Activated CD4-positive, alpha-beta memory T cell treated with anti-CD3 and anti-CD28 coated beads, Interleukin-2, amount 10 ng/mL, durations not matched to agents 7 days and 5 days (primary cell): ENCODE measurements at places on chromosomes 2 and 18. TPM values are rescaled to one million over a fixed set of nuclear protein-coding genes. Genes with fewer than 3 reads are reported as not detected.

CNNM3 gene
- 26.6 TPM for total RNA-seq

LHCGR gene
- not detected for total RNA-seq

SSB gene
- total RNA-seq = 85.4 TPM

RPRM gene
- total RNA-seq = not detected

ZNF385B gene
- not detected for total RNA-seq

CNTNAP5 gene
- not detected for total RNA-seq

- DNase-seq = no peak
These were observed 489.1 kb upstream of the SMIM21 start for GRCh38 chr18:75916624-75916982.

GRCh38 chr18:41871229-41872000, 83.6 kb upstream of the PIK3C3 start:
- no peak for DNase-seq

- DNase-seq = no peak
These were observed 131.2 kb upstream of the ERBB4 start for GRCh38 chr2:212669761-212670160.

DNA sequence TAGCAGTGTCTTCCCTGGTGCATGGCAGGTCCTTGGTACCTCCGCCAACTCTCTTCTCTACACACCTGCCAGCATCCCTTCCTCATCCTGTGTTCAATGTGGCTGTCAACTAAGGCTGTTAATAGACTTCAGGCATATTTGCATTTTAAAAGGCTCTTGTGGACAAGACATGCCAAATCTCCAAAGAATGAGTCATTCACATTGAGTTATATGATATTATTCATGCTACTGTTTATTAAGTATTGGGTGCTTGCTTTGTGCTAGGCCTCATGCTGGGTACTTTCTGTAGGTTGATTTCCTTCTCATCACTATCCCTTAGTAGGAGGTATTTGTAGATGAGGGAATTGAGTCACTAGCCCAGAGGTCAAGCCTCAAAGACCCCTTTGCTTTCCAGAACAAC, 5.2 kb downstream of the MYO1B start:
- DNase-seq = no peak

DNA sequence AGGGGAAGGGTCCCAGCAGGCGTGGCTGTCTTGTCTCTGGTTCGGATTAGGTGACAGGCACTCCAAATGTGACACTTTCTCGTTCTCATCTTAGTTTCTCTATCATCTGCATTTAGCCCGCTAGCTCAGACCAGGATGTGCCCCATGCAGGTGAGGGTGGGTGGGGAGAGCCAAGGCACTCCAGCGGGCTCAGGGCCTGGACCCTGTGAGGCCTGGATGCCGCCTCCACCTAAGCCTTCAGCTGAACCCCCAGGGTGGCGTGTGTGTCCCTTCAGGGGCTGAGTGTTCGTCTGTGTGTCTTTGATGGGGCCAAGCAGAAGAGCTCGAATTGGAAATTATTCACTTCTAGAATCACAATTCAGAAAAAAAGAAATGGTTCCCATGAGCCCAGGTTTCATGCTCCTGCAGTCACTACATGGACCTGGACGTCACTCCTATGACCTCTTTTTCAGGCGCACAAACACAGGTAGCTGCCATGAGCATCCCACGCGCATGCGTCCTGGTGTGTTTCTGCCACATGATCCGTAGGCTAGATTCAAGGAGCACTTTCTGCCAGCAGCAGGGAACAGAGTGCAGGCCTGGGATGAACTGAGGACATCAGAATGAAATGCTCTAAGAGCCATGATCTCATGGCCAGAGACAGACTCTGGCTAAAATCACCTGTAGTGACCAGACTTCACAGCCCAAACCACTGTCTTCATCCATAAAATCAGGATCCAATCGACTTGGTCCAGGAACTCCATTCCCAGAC, 25.8 kb downstream of the CIDEA start:
- no peak for DNase-seq

- DNase-seq = no peak
These were observed 156.0 kb downstream of the SLC4A3 start for GRCh38 chr2:219783359-219783975.

GRCh38 chr2:222891890-222892289, 31.1 kb downstream of the ACSL3 start:
- DNase-seq = no peak

- DNase-seq = no peak
These were observed 562.6 kb downstream of the ZEB2 start for GRCh38 chr2:143957321-143957720.

GRCh38 chr2:130810490-130810889, 26.2 kb upstream of the ARHGEF4 start:
- no peak for DNase-seq

DNA sequence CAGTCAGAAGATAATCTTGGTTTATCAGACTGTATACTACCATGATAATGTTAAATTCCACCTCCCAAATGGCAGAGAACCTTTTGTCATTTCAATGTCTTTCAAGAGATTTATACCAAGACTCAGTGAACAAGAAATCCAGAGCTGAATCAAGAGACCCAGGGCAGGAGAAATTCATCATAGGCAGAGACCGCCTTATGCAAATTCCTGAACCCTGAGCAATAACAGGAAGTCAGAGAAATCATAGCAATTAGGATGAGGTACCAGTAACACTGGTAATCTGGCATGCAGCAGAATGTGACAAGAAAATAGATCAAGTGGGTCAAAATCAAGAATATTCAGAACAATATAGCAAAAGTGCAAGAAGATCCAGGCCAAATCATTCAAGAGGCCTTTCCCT, 412.4 kb upstream of the LRATD1 start:
- DNase-seq = no peak

DNA sequence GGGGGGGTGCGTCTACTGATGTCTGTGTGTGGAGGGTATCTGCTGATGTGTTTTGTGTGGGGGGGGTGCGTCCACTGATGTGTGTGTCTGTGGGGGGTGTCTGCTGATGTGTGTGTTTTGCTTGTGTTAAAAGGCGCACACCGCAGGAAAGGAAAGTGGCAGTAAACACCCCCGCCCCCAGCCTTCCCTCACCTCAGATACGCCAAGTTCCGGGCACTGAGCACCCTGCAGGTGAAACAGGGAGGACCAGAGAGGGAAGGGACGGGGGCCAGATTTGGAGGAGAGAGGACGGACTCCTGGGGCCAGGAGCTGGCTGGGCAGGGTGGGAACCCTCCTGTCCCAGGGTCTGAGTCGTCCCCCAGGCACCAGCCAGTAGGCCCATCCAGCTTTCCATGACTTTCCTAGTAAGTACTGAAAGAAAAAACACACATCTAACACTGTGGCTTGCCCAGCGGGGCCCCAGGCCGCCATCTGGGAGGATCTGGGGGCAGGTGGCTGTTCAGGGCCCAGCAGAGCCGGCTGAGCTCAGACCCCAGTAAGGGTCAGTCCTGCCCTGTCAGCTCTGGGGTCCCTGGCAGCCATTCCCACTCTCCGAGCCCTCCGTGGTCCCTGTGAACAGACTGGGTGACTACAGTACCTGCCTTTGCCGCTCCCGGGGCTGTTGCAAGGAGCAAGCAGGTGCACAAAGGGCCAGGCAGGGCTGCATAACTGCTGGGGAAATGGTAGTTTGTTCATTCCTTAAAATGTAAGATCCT, 126.9 kb downstream of the NFATC1 start:
- DNase-seq = peak; percentile 69

GRCh38 chr2:50594233-50594632, 437.7 kb downstream of the NRXN1 start:
- no peak for DNase-seq

GRCh38 chr2:208929139-208929864, 494.5 kb upstream of the MAP2 start:
- no peak for DNase-seq

GRCh38 chr2:32688541-32688940, 60.7 kb downstream of the TTC27 start:
- DNase-seq = no peak

DNA sequence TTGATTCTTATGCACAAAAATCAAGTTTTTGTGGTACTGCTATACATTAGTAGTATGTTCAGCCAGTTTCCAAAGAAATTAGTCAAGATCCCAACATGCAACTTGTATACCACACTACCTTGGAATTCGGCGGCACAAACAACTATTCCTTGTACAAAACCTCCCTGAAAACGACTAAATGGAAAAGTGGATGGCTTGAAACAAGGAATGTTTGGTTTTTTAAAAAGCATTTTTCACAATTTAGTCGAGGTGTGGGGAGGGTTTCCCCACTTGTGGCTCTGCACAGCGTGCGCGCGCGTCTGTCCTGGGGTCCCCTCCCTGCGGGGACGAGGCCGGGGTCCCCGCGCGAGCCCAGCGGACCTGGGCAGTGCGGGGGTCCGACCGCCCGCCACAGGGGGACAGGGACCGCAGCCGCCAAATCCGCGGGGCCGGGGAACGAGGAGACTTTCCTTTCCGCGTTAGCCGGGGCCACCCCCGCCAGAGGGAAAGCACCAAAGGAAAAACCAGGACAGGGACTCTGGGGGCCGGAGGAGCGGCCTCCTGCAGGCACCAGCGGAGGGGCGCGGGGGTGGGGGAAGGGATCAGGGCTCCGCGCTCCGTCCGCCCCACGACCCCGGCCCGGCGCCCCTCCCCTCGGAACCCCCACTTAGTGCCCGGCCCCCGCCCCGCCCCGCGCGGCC, 534 bp upstream of the SOCS6 start:
- no peak for DNase-seq

GRCh38 chr2:159677654-159678053, 34.7 kb upstream of the MARCHF7 start:
- DNase-seq = no peak

DNA sequence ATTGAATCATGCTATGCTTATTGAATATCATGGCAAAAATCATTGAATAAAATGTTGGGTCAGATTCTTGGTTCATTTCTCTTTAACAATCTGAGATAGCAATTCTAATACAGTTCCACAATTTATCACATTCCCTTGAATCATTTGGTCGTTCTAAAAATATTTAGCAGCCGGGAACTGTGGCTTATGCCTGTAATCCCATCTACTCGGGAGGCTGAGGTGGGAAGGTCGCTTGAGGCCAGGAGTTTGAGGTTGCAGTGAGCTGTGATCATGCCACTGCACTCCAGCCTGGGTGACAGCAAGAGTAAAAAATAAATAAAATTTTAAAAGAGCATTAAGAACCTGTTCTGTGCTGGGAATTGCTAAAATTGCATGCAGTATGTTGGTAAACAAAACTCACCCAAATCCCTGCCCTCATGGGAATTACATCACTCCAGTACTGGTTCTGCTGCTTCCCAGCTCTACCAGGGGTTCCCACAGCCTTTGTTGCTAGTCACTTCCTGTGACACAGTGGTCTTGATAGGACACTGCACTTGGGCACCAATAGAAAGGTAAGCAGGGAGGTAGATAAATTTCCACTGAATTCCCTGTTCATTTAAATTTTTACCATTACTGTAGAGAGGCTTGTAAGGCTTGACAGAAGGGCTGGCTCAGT, 200.4 kb downstream of the CTNNA2 start:
- DNase-seq = no peak

DNA sequence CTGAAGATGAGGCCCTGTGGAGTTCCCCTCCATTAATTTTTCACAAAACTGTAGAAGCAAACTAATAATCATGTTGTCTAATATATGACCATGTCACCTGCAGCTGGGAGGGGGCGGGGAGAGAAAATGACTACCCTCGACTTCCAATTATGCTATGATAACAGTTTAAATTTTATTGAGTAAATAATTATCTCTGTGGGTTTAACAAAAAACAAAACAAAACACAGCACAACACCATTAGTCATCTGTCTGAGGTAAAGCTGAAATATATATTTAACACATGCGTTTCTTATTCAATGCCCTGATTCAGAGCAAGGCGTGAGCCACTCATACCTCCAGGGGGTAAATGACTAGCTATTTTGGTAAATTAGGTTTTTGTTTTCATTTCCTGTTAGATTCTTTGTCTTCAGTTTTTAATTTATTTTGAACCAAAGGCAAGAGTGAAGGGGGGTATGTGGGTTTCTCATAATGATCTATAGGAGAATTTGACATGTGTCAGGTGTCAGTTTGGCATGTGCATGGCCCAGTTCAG, 77.4 kb upstream of the ZCCHC2 start:
- DNase-seq = no peak

DNA sequence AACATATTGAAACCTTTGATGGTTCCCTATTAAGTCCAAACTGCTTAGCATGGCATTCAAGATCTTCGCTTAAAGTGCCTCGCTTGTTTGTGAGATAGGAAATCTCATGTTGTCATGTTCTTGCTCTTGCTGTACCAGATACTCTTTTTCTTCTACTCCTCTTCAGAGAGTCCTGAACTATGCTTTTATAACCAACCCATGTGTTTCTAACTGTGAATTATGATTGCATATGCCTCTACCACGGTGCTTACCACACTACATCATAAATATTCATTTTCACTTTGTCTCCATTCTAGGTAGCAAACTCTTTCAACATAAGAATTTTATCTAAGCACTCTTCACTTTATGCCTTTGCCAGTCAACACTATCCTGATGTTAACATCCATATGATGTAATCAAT, 23.6 kb downstream of the STAT4 start:
- no peak for DNase-seq

- DNase-seq = no peak
These were observed 311.9 kb upstream of the EPHA4 start for GRCh38 chr2:221883976-221884375.

DNA sequence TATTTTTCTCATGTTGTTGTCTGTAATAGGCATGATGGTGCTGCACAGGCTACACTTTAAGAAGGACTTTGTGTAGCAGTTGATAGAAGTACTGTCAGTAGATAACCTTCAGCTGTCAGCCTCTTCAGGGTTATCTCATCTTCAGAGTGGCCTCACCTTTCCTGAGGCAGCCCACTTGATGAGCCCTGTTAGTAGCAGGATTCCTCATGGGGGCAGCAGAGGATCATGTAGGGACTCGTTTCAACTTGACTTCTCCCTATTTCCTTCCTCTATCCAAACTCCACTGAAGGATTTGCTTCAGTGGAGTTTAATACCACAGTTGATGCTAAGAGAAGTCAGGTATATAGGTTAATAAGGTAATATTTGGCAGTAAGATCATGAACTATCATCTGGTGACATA, 530.3 kb upstream of the FSIP2 start:
- DNase-seq = no peak

- DNase-seq = no peak
These were observed 36.4 kb downstream of the PTGR3 start for GRCh38 chr18:75172299-75173124.

DNA sequence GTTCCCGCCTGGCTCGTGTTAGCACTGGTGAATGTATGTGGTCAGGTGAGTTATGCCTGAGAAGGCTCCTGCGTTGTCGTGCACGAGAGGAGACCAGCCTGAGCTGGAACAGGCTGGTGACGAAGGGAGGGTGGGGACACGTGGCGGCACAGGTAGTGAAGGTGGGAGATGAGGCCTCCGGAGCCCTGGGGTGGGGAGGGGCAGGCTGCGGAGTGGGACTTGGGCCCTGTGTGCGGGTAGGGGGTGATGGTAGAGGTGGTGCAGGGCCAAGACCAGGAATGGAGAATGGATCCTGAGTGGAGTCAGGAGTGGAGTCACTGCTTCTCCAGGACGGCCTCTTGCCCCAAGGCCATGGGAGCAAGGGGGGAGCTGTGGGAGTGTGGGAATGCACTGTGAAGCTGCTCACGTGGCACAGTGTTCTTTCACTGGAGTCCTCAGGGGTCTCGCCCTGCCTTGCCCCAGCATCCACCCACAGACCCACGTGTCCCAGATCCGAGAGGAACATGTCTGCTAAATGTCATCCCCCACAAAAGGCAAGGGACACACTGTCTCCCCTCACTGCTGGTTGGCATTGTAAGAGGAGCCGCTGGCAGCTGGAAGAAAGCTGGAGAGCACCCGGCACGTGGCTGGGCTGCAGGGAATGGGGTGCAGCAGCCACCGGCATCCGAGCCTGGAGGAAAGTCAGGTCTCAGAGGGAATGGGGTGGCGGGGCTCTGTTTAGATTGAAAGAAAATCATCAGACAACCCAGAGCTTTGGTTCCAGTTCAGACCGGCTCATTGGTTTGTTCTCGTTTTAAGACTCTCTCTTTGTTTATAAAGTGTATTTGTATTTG, 63.7 kb downstream of the CYP26B1 start:
- no peak for DNase-seq

- no peak for DNase-seq
These were observed 391.2 kb downstream of the PTPRM start for GRCh38 chr18:7958081-7958896.
